ENCODE measurements at places on chromosomes 7 and 10.
A peak's percentile ranks its signal among the peaks of the same experiment; 100 is the strongest.

GRCh38 chr7:131898418-131898817 is 342.0 kb upstream of the PODXL start:
- no peak for DNase-seq

DNA sequence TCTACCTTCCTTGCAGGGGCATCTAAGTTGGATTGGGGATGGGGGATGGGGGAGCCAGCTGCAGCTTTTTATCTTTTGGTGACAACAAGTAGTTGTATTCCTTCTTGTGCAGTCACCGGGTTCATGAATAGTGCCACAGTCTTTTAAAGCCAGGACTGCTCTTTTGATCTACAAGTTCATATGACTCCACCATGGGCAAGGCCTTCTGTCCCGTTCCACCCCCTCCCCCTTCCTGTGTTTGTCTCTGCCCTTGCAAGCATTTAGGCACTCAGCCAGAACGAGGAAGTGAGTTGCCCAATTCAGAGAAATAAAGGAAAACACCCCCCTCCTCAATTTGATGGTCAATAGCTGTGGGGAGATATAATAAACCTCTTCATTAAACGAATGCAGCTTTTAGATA is 44.8 kb upstream of the EGR2 start:
- DNase-seq, result no peak

DNA sequence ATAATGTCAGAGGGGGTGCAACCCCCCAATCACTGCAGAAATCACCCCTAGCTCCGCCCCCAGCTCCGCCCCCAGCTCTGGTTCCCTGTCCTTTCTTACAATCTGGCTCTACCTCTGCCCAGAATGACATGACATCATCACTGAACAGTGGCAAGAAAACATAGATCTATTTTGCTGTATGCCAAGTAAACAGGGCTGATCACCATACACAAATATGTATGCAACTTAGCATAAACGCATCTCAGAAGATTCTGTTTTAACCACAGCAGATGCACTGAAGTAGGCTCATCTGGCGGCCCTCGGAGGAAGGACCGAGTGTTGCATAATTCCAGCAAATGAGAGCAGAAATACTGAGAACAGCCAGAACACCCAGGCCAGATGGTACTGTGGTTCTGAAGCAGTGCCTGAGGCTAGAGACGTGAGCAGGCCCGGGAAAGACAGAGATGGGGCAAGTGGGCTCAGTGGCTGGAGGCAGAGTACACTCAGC is 293.3 kb upstream of the KLF14 start:
- DNase-seq, result no peak

- no peak for DNase-seq
Observed at GRCh38 chr10:35391153-35391953, 55.0 kb downstream of the CCNY start.

- no peak for DNase-seq
Observed at GRCh38 chr7:129266181-129266580, 41.4 kb downstream of the AHCYL2 start.

GRCh38 chr7:127366680-127367079 is 25.8 kb downstream of the ZNF800 start:
- no peak for DNase-seq

DNA sequence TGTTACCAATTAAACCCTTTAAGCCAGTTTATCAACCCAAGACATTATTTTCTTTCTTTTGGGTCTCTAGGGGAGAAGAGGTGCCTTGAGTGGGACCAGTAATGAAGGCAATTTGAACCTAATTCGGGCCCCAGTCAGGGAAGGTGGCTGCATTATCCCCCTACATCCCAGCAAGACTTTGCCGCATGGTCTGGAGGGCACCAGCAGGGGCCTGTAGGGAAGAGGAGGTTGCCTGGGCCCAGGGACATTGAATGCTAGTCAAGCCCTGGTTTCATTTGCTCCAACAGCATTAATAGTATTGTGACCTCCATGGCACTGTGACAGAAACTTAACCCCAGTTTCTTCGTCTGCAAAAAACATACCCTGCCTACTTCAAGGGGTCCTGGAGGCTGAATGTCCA is 108.8 kb downstream of the CUX1 start:
- no peak for DNase-seq

- DNase-seq, result no peak
Observed at GRCh38 chr10:103600956-103601569, 107.6 kb downstream of the NEURL1 start.

- no peak for DNase-seq
Observed at GRCh38 chr10:130111852-130112180, 1.2 kb upstream of the C10orf143 start.

- DNase-seq, result no peak
Observed at GRCh38 chr10:105037022-105037421, 395.9 kb downstream of the SORCS3 start.

GRCh38 chr10:120394446-120394845 is 62.6 kb upstream of the PLPP4 start:
- no peak for DNase-seq

GRCh38 chr7:92992932-92993331 is 124.8 kb downstream of the SAMD9 start:
- no peak for DNase-seq

DNA sequence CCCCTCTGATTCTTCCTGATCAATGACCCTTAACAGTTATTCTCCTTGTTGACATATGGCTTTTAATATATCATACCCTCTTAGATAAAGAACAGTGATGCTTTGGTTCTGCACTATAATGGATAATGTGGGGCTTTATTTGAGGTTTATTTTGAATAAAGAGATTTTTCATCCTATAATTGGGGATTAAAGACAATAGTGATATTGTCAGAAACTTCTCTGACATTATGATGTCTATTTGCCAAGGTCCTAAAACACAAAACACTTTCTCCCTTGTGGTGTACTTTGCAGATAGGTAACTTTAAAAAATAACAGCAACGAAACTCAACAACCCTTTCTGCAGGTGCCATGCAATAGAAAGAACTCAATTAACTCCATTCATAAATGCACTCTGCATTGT is 243.6 kb upstream of the RHOBTB1 start:
- DNase-seq, result no peak

DNA sequence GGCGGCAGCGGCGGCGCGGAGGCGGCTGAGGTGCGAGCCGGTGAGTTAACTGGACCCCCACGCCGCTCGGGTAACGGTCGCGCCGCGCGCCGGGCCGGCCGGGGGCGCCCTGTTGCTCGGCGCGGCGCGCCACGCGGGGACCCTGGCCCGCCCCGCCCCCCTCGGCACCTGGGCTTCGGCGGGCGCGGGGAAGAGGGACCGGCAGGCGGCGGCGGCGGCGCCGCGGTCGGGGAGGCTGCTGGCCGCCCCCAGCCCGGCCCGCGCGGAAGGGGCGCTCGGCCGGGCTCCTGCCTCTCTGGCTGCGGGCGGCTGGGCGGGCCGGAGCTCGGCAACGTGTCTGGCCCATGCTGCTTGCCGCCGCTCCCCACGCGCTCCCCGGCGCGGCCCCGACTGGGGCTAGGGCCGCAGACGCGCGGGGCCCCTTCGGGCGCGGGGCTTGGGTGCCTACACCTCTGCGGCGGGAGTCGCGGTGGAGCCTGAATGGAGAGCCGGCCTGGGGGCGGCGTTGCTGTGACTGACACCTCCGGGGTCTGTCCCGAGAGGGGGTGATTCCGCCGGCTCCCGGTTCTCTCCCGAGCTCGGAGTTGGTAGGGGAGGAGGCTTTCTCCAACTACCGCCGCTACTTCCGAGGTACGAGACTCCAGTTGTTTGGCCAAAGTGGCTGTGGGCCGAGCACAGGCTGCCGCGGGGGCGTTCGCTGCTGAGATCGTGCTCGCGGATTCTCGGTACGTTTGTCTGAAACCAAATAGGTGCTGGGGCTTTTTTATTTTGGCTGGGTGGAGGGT is 494 bp downstream of the PALS2 start:
- DNase-seq, result peak; percentile 50

DNA sequence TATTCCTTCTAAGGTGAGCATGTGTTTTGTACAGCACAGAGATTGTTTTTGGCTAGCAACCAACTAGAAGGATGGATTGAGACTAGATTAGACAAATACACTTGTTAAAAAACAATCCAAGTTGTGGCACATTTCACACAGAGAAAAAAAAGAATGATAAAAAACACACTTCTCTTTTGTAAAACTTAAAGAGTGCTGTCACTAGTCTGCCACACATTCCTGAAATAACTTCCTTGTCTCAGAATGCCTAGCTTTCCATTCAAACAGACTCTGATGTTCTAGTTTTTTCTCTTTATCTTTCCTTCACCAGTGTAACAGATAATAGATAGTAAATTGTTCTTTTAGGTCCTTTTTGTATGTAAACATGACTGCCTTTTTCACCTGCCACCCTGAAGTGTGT is 11.4 kb downstream of the DLD start:
- no peak for DNase-seq

GRCh38 chr10:107898392-107898791 is 733.9 kb upstream of the SORCS1 start:
- DNase-seq, result no peak

GRCh38 chr7:142892951-142893350 is 7.4 kb upstream of the TRPV6 start:
- no peak for DNase-seq

GRCh38 chr10:73248259-73248724 is 1.2 kb upstream of the DNAJC9 start:
- no peak for DNase-seq

GRCh38 chr10:43793704-43794103 is 145.0 kb upstream of the ZNF32 start:
- DNase-seq, result no peak

DNA sequence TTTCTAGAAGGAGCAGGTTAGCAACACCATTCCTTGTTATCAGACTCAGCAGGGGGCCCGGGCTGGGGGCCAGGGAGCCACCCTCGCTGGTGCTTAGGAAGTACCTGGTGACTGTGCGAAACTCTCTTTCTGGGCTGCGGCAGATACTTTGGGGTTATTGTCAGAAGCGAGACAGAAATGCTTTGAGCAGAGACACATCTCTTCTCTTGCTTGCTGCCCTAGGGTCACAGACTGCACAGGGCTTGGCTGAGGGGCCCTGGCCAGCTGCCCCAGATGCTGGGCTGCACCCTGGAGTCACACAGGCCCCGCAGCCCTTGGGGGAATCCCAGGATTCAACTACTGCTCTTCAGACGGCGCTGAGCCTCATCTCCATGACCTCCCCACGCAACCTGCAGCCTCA is 91.9 kb downstream of the WDFY4 start:
- no peak for DNase-seq

DNA sequence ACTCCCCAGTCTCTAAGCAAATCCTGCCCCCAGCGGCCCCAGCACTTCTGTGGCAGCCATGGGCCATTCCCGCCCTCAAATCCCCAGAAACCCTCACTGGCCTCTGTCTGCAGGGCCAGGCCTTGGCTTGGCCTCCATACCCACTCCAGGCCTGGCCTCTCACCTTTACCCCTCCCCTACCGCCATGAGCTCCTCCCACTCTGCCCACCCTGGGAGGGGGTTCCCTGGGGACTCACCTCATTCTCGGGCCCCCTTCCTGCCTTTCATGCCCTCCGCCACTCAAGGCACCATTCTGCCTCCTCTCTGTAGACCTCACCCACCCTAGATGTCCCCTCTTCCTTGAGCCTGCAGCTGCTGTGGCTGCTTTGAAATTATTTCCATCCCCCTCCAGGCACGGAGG is 41.0 kb downstream of the PRF1 start:
- no peak for DNase-seq

DNA sequence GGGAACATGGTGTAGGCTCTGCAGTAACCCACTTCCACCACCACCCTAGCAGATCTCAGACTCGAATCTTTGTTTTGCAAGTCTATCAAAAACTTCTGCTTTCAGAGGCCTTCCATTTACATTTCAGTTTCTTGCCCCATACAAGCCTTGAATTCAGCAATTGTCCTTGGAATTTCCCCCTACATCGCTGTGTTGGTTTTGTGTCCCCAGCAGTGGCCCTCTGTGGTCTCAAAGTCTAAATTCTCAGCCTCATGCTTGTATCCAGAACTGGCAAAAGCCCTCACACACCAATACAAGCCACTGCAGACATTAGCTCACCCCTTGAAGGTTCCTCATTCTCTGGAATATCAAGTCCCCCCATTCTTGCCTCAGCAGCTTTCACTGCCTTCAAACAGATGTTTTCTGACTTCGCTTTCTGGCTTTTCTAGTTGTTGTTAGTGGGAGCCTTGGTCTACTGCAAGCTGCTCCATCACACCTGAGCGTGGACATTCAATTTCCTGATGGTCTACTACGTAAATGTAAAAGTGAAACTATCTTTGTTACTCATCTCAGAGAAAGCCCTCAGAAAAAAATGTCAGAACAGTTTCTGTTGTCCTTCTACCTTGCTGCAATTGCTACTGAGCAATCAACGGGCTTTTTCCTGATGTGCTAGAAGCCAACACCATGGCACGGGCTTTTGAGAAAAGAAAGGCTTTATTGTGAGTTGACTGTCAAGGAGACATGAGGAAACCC is 1.8 kb upstream of the NUB1 start:
- DNase-seq, result no peak

All from COR-L47 (cell line).